A549 (cell line): ENCODE measurements at places on chromosomes 3 and 15. TPM values are rescaled to one million over a fixed set of nuclear protein-coding genes. Genes with fewer than 3 reads are reported as not detected.

Gene PARP15
- polyA plus RNA-seq, result not detected in 3 replicates

Gene GABRB3
- polyA plus RNA-seq, result 75.6 to 81.9 TPM (median 78.3 TPM) in 3 replicates

DNA sequence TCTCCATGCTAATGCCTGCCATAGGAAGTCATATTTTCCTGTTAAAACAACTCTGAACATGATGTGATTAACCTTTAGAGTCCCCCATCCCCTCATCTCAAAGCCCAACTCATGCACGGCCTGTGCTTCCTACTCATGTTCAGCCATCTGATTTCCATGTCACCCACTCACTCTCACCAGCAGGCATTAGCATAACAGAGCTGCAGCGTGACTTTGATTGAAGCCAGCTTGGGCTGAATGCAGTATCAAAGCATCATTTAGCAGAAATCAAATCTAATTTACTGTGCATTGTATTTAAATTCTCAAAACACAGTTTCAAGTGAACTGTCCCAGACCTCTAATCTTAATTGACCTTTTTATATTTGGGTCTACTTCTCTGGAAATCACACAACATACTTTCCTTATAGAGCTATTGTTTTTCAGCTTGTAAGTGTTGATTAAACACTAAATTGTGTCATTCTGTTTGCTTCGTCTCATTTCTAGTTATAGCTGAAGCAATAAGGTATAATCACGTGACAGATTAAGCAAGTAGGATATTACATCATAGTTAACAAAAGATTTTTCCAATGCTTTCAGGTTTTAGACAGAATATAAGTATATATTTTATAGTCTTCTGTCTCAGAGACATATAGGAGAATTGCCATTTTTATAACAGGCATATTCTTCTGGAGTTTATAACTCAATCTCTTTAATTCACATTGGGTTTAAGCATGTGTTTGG is 501.5 kb downstream of the ROBO2 start:
- no peak for DNase-seq

DNA sequence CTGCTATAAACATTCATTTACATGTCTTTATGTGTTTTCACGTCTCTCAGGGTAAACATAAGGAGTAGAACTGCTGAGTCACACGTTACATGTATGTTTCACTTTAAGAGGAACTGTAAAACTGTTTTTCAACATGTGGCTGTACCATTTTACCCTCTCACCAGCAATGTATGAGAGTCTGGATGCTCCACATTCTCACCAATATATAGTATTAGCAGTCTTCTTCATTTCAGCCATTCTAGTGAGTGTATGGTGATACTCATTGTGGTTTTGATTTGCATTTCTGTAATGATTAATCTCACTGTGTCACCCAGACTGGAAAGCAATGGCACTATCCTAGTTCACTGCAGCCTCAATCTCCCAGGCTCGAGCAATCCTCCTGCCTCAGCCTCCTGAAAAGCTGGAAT is 37.1 kb downstream of the PHC3 start:
- no peak for DNase-seq

Gene TMOD2
- 1.6 to 2.1 TPM (median 2.0 TPM) in 3 replicates for polyA plus RNA-seq

DNA sequence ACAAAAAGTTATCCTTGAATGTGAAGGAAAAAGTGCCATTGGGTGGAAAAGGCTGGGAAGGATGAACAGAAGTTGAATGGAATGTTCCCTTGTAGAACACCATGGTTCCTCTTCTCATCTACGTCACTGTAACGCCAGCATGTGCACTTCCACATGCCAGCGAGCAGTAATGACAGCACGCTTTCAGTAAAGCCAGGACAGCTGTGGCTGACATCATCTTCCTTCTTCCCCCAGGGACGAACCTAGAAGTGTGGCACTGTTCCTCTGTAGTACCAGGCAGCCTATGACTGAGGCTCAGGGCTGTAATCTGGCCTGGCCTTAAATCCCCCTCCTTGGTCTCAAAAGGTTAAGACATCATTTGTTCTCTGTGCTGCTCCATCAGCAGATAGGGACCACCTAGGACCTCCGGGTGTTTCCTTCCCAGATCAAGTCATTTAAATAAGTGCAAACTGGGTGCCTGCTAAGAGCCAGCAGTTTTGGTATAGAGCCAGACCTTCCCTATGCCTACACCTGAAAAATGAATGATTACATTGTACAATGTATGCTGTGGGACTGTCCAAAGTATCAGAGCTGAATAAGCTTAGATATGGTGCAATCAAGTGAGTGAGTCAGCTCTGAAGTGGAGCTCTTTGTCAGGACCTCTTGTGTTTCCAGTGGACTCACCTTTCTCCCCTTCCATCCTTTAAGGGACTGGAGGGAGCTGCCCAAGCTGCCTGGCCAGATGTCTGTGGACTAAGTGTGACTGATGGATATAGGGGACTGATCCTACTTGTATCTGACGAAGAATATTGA is 5.6 kb upstream of the SRPRB start:
- no peak for DNase-seq
